ENCODE measurements at places on chromosomes 3 and 15.

DNA sequence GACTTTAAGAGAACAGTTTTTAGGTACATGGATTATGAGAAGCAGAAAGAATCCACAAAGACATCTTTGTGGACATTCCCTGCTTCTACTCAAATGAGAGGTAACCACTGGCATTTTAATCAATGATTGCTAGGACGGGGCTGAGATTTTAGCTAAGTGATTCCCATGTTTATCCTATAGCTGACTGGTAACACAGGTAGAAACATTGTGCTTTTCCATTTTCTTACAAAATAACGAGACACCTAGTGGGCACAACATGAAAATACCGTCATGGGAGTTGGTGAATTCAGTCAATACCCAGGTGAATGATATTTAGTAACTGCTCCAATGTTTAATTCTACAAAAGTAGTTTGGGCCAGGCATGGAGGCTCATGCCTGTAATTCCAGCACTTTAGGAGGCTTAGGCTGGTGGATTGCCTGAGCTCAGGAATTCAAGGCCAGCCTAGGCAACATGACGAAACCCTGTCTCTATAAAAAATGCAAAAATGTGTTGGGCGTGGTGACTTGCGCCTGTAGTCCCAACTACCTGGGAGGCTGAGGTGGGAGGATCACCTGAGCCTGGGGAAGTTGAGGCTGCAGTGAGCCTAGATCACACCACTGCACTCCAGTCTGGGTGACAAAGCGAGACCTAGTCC is 37.2 kb upstream of the DENND4A start:
- no peak for DNase-seq

DNA sequence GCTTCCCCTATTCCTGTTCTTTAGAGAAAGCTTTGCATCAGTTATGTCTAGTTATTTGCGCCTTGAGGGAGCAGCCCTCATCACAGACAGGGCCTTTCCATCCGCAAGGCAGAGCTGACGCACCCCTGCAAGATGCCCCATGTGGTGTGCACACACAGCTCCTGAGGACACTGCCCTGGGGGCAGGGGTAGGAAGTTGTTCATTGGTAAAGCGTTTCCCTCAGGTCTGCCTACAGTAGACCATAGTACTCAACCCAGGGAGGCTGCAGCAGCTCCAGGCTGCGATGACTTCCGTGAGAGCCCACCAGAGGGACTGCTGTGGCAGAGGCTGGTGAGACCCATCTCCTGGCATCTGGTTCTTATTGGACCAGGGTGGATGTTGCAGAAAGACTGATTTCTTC is 55.1 kb upstream of the PLXNA1 start:
- DNase-seq = no peak

- DNase-seq = no peak
Measured at GRCh38 chr3:185342459-185343174, 20.3 kb upstream of the MAP3K13 start.

GRCh38 chr3:5035692-5036391 is 56.6 kb downstream of the BHLHE40 start:
- DNase-seq = no peak

- no peak for DNase-seq
Measured at GRCh38 chr3:43649365-43649968, 27.7 kb upstream of the ANO10 start.

- DNase-seq = no peak
Measured at GRCh38 chr3:1578124-1578806, 485.4 kb downstream of the CNTN6 start.

- DNase-seq = no peak
Measured at GRCh38 chr15:58981808-58982475, 5.5 kb upstream of the RNF111 start.

DNA sequence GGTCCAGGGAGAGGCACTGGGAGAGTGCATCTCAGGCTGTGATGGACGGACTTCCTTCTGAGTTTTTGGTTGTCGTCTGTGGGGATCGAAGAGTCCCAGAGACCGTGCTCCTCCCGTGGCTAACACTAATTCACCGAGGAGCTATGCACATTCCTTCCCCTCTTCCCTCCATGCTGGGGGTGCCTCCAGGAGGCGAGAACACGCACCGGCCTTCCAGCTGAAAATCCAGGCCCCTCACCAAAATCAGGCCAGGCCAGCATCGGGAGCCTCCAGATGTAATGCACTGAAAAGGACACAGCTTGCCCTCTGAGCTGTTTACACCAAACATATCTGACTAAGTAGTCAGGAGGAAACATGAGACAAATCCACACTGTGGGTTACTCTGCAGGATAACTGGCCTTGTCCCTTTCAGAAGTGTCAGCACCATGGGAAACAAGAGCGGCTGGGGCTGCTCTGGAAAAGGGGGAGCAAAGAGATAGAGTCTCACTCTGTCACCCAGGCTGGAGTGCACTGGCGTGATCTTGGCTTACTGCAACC is 5.5 kb downstream of the RNU5B-1 start:
- no peak for DNase-seq

DNA sequence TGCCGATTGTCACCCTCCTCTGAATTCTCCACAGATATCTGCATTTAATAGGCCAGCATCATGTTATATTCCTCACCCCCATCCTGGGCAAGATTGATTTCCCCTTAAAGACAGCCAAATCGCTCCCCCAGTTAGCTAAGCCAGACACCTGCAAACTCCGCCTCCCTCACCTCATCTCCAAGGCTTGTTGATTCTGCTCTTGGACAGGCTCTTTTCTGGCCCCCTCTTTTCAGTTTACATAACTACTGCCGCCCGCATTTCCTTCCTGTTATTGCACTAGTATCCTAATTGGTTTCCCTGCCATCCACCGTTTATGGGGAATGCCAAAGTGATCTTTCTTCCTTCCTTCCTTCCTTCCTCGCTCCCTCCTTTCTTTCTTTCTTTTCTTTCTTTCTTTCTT is 214.7 kb upstream of the MRPL3 start:
- DNase-seq = no peak

GRCh38 chr3:25418596-25418995 is 9.5 kb upstream of the RARB start:
- DNase-seq = no peak

DNA sequence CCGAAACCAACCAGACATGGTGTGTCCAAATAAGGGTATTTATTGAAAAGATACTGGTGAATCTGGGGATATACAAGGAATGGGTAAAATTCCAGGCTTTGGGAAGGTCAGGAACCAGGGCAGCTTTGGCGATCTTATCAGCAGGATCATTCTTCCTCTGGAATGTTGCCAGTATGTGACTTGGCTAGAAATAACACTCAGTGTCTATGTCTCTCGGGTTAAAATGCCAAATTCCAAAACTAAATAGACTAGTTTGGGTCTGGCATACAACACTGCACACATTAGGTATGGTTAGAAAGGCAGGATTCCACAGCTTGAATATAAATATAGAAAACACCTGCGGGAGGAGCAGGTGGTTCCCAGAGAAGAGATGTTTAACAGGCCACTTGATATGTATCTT is 220.2 kb upstream of the CD96 start:
- DNase-seq = no peak

- no peak for DNase-seq
Measured at GRCh38 chr3:113614402-113614801, 82.0 kb downstream of the USF3 start.

DNA sequence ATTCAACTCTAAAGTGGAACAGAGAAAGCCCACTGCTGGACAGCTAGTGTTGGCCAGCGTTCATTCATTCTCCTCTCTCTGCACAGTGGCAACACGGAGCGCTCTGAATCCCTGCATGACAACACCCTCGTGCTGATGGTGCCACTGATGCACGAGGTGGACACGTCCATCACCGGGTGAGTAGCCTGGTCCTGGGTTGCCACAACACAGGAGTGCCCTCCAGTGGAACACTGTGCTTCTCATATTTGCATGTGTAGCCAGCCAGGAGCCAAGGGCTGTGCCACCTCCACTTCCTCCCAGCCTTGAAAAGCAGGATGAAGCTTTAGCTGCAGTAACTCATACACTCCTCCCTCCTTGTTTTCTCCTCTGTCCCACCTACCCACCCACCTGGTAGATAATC is 120.0 kb upstream of the CTDSPL start:
- DNase-seq = no peak

- DNase-seq = no peak
Measured at GRCh38 chr15:58684036-58684710, 65.3 kb downstream of the ADAM10 start.

DNA sequence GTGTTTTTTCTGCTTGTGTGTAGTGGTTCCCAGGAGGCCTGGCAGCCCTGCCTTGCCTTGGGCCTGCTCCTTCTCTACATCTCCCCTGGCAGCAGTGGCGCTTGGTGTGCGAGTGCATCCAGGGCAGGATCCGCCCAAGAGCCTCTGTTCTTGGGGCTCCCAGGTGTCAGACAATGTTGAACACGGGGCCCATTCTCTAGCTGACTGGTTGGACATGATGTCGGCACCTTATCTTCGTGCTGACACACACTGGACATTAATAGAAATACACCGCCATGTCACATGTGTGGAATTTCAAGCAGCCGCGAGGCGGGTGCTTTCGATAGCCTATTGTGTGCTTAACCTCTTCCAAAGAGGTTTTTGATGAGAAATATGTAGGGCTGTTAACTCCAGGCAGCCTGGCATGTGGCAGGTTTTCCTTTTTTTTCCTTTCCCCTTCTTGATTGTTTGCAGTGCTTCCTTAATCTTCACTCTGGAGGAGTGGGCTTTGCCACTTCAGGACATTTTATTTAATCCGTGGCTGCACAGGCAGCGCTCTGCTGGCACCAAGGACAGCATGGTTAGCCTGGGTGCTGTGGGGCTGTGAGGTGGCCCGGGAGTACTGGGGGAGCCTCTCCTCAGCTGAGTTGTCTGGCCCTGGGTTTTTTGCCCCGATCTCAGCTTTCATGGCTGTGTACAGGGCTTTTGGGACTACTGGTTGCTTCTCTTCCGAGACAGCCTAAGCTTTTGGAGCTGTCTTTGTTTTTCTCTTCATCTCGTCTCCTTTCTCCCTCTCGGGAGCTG is 42.5 kb downstream of the CHCHD6 start:
- DNase-seq = no peak

- DNase-seq = no peak
Measured at GRCh38 chr3:52856666-52857065, 21.8 kb upstream of the MUSTN1 start.

GRCh38 chr3:177749836-177750235 is 552.6 kb upstream of the TBL1XR1 start:
- no peak for DNase-seq

DNA sequence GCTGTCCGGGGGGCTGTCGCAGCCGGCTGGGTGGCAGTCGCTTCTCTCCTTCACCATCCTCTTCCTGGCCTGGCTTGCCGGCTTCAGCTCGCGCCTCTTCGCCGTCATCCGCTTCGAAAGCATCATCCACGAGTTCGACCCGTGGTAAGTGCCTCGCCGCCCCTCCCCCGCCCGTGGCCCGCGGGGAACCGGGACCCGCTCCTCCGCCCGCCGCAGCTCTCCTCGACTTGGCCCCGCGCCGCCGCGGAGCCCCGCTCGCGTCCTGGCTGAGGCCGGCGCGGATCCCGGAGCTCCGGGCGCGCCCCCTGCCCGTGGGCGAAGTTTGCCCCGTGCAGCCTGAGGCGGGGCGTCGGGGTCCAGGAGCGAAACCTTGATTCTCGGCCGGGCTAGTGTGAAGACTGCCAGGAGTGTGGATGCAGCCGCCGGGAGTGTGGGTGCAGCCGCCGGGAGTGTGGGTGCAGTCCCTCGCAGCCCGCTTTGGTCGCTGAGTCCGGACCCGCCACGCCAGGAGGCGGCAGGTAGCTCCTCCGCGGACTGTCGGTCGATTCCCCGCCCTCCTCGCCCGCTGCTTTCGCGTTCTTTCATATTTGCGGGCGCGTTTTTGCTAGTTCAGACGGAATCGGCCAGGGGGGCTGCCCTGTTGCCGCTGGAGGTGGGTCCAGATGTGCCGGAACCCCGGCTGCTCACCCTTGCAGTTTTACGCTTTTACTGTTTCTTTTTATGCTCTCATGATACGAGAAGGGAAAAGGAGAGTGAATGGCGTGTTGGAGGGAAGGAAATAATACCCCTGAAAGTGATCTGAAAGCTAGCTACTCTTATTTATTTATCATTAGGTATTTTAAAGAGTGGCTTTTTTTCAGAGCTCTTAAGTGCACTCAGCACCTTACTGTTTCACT is 692 bp downstream of the STT3B start:
- no peak for DNase-seq

DNA sequence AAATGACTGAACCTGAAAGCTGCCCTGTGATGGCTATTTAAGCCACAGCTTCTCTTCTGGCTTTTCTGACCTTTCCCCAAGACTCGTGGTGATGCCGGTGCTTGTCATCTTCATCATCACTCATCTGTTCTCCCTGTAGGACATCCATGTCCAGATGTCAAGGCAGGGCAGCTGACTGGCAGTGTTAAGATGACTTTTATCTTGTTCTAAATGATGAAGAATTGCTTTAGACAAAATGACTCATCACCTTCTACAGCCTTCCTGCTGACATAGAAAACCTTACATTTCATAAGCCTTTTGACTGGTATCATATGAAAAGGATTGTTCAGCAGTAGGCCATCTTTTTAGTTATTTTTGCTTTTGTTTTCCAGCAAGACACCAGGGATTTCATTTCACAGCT is 67.0 kb upstream of the GPR149 start:
- no peak for DNase-seq

- no peak for DNase-seq
Measured at GRCh38 chr3:150238048-150238802, 169.9 kb upstream of the TSC22D2 start.

DNA sequence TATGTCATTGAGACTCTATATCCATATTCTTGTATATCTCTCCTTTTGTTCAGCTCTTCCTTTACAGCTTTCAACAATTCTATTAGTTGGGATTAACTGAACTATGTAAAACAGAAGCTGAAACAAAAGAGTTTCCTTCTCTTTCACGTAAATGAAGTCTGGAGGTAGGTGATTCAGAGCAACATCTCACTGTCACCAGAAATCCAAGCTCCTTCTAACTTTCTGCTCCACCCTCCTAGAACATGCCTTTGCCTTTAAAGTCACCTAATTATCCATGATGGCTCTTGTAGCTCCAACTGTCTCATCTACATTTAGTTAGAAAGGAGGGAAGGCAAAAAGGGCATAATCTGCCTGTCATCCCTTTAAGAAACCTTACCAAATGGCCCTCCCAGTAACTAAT is 458.2 kb upstream of the MDFIC2 start:
- DNase-seq = no peak

DNA sequence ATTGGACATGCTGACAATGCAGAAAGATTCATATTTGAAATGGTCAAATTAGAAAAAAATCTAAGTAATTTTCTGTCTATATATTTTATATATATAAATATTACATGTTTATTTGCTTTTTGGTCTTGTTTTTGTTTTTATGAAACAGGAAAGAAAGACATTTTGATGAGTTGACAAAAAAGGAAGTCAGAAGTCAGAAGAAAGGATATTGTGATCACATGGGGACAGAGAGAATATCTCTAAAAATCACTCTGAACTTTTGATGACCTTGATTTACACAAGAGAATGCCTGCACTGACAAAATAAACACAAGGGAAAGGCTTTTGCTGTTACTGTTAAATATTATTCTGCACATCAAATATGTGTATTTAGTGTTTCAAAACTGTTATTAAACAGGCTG is 811.2 kb downstream of the SI start:
- no peak for DNase-seq

GRCh38 chr15:48307586-48307985 is 23.6 kb upstream of the DUT start:
- no peak for DNase-seq

- DNase-seq = no peak
Measured at GRCh38 chr3:27387625-27388024, 18.4 kb upstream of the NEK10 start.

- no peak for DNase-seq
Measured at GRCh38 chr3:100158918-100159330, 44.6 kb upstream of the FILIP1L start.

All from stimulated activated CD8-positive, alpha-beta memory T cell treated with anti-CD3 and anti-CD28 coated beads, Interleukin-4, amount 100 ng/mL, for 1 hour (primary cell).